ENCODE measurements at places on chromosomes 2 and 18. TPM values are rescaled to one million over a fixed set of nuclear protein-coding genes. Genes with fewer than 3 reads are reported as not detected.

Gene SMAD7
- total RNA-seq: 51.5 TPM

Gene CIB4
- total RNA-seq: not detected

Gene CNRIP1
- 38.9 TPM for total RNA-seq

Gene KRTCAP3
- total RNA-seq: not detected

Gene PLEKHH2
- total RNA-seq: 36.6 TPM

Gene CDK15
- total RNA-seq: 1.7 TPM

Gene MC4R
- total RNA-seq: 1.2 TPM

Gene LINC00305
- not detected for total RNA-seq
